Endothelial cell (in vitro differentiated cells): ENCODE measurements at places on chromosomes 3 and 15. TPM values are rescaled to one million over a fixed set of nuclear protein-coding genes. Genes with fewer than 3 reads are reported as not detected.

Gene WWTR1
- 137 TPM for total RNA-seq

Gene IL17RB
- 0.33 TPM for total RNA-seq

Gene EBLN2
- 9.4 TPM for total RNA-seq

Gene PYGO1
- total RNA-seq, result 1.5 TPM

Gene LSAMP
- 6.1 TPM for total RNA-seq

Gene PPP1R14D
- total RNA-seq, result not detected

DNA sequence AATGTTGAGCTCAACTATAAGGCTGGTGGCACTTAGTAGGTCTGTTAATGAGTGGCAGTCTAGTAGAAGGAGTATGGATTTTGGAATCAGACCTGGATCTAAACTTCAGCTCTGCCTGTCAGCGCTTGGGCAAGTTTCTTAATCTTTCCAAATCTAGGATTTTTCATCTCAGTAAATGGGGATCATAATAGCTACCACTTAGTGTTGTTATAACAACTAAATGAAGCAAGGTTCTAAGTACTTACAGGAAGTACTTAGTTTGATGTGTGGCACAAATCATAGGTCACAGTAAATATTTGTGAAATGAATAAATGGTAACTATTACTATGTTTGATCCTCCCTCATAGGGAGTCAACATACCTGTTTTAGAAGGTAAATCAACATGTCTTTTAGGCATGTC lies 31.4 kb downstream of the SLC49A4 start:
- H3K4me3 ChIP-seq, result no peak overlapping the region
- H3K4me1 ChIP-seq, result no peaks in the 10 kb centered on the region
- H3K27ac ChIP-seq, result no peak overlapping the region
- no peaks in the 10 kb centered on the region for H3K27me3 ChIP-seq

DNA sequence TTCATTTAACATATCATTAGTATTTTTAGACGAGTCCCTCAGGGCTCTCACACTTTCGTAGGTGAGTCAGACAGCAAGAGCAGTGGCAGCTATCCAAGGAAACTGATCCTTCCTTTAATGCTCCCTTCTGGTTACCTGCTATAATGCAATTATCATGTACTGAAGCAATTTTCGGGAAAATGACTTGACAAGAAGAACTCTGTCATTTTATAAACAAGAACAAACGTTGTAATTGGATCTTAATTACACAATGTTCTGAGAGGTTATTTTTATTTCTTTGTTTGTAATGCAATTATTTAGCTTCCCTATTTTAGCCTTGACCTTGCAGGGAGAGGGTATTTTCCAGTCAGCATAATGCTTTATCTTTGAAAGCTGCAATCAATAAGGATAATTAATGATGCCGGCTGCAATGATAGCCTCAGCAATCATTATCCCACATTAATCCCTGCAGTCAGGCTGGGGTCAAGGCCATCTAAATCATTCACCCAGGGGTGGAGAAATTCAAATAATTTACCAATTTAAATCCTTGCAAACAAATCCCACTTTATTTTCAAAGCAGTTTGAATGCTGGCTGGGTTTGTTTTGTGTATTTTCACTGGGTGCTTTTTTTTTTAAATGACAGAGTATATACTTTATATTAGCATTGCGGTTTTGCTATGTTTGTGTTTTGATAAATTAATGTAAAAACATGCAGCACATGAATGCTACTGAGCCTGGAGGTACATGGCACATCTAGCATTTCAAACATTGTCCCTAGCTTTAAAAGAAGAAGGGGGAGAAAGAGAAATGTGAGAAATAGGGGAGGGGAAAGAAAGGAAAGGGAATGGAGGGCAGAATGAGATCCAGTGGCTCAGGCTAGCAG lies 249.9 kb downstream of the SHOX2 start:
- H3K27me3 ChIP-seq, result no peaks in the 10 kb centered on the region
- H3K4me3 ChIP-seq, result no peak overlapping the region
- no peaks in the 10 kb centered on the region for H3K4me1 ChIP-seq

DNA sequence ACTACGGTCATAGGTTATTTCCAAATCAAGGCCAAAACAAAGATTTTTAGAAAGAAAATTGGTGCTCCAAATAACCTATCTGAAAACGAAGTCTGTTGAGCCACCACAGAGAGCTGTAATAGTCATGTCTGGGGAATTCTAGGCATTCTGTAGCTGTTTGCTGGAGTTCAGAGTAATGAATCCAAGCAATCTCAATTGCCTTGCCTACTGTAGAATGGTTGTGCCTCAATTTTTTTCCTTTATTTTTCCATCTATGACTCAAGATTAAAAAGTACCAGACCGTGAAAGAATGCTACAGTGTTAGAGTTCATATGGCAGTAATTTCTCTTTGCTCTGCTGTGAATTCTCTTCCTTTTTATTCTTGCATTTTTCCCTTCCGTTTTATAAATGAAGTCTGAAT lies 1007.2 kb upstream of the ALCAM start:
- DNase-seq, result no peak
- no peak overlapping the region for H3K27ac ChIP-seq
- no peaks in the 10 kb centered on the region for H3K4me1 ChIP-seq
- H3K36me3 ChIP-seq, result no peaks in the 10 kb centered on the region
- H3K4me3 ChIP-seq, result no peak overlapping the region
- H3K27me3 ChIP-seq, result no peaks in the 10 kb centered on the region

- H3K4me3 ChIP-seq, result no peak overlapping the region
- H3K27ac ChIP-seq, result no peak overlapping the region
- H3K4me1 ChIP-seq, result no peaks in the 10 kb centered on the region
Measured at GRCh38 chr3:165669967-165670366, 167.3 kb downstream of the BCHE start.

- H3K4me3 ChIP-seq, result no peak overlapping the region
- DNase-seq, result no peak
- no peaks in the 10 kb centered on the region for H3K36me3 ChIP-seq
- no peak overlapping the region for H3K27ac ChIP-seq
Measured at GRCh38 chr3:26920646-26921478, 298.3 kb downstream of the LRRC3B start.
